NCI-H2081 (cell line): ENCODE measurements at places on chromosomes 11 and 22.

DNA sequence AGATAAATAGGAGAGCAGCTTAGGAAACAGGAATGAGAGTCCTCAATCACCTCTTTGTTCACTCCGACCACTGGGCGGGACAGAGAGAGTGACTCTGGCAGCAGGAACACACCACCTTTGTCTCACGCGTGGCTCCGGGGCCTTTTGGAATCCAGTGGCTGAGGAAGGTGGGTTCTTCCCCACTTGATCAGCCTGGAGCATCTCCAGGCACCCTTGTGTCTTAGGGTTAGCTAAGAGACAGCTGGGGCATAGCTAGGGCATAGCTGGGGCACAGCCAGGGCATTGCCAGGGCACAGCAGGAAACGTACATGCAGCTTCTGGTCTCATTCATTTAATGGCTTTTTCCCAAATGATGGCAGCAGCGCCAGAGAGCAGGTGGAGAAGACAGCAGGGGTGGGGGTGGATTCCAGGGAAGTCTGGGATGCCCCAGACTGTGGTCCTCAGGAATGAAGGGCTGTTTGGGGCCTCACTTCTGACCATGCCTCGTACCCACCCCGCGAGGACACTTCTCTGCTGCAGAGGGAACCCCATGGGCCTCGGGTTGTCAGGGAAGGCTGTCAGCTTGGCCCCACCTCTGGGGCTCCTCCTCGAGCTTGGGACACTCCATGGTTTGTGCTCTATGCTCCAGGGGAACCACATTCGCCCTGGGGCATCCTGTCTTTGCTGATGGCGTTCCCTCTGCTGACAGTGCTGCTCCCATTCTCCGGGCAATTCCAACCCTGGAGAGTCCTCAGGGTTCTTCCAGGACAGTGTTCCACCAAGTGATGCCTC is 30.4 kb upstream of the SHANK2 start:
- no peak for DNase-seq

GRCh38 chr11:69446108-69446507 is 35.4 kb upstream of the LINC01488 start:
- no peak for DNase-seq

DNA sequence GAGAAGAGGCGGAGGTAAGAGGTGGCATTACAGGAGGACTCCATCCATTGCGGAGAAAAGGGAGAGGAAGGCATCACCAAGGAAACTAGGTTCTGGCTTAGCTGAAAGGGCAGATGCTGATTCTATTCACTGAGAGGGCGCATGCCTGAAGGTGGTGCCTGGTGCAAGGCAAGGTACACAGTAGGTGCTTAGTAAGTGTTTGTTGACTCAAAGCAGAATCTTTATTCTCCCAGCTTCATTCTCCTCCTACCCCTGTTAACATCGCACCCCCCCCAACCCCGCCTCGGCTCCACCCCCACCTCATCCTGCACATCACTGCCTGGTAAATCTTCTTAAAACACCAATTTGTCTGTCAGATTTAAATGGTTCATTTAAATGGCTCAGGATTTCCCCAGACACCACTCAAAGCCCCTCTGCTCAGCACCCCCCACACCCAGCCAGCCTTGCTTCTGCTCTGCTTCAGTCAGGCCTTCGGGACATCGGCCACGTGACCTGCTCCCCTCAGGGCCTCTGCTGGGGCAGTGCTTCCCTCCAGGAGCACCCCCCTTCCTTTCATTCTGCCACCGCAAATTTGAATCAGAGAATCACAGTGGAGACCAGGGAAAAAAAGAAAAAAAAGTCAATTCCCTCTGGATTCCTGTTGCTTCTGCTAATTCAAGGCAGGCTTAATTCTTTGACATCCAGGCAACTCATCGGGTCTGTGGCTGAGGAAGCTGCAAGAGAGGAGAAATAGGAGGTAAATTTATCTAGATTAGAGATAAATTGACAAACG is 17.8 kb upstream of the RCN1 start:
- no peak for DNase-seq

- DNase-seq: no peak
These were observed 22.9 kb upstream of the PAFAH1B2 start for GRCh38 chr11:117121176-117121575.

- DNase-seq: no peak
These were observed 72.1 kb upstream of the CD44 start for GRCh38 chr11:35066783-35067423.
